Colonic mucosa (tissue), 4 donors: ENCODE measurements at places on chromosomes 5 and 9. TPM values are rescaled to one million over a fixed set of nuclear protein-coding genes. Genes with fewer than 3 reads are reported as not detected.

- no peaks in the 10 kb centered on the region for H3K4me1 ChIP-seq
- no peak overlapping the region for H3K4me3 ChIP-seq
- H3K36me3 ChIP-seq = no peaks in the 10 kb centered on the region
- no peak overlapping the region for H3K27ac ChIP-seq
- no peak for DNase-seq
Observed at GRCh38 chr5:37658440-37658839, 181.4 kb downstream of the GDNF start.

- DNase-seq = no peak
- H3K27me3 ChIP-seq = no peaks in the 10 kb centered on the region
- H3K4me1 ChIP-seq = no peaks in the 10 kb centered on the region
- no peak overlapping the region for H3K4me3 ChIP-seq
Observed at GRCh38 chr5:107067395-107067794, 603.3 kb downstream of the EFNA5 start.

DNA sequence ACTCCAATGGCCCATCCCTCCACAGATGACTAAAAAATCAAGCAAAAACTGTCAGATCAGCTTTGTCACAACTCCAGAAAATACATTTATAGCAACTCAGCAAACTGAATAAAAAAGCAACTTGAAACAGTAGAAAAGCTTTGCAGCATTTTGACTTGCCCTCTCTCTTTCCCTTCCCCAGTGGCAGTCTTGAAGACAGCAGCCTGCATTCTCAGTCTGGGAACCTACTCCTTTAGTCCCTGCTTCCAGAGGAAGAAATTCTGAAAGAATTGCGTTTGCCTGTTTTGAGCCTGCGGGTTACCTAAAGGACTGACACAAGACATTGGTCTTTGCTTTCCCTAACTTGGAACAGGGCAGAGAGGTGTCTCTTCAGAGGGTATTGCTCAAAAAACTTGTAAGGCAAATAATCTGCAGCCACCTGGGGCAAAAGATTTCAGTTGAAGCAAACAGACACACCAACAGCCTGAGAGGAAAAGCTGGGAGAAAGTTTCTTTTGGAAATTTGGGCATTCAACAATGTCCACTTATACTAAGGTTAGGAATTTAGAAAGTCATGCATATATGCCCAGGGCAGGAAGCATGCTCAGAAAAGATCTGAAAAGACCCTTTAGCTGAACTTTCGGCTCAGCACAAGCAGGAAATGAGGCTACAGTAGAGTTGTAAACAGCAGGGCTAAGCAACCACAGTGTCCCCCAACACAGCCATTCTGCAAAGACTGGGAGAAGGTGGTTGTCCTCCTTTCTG lies 15.2 kb upstream of the SLC35D2 start:
- H3K27ac ChIP-seq = peak overlapping the region; percentile 27
- no peaks in the 10 kb centered on the region for H3K36me3 ChIP-seq
- no peak overlapping the region for H3K4me3 ChIP-seq
- no peak for DNase-seq
- H3K4me1 ChIP-seq = no peaks in the 10 kb centered on the region
- H3K27me3 ChIP-seq = no peaks in the 10 kb centered on the region

DNA sequence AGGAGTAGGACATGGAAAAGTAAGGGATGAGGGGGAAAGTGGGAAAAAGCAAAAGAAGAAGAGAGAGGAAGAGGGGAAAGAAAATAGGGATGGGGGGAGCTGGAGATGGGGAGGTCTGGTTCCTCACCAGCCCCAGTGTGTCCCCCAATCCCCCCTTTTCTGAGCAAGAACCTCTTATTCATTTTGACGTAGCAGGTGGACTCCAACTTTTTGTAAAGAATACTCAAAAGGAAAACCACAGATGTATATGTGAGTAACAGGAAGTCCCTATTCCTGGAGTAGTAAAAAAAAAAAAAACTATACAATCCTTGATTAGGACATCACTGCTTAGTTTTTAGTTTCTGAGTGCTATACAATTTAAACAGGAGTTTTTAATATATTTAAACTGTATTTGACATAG lies 3.9 kb upstream of the CFAP95 start:
- H3K4me3 ChIP-seq = no peak overlapping the region
- H3K36me3 ChIP-seq = no peaks in the 10 kb centered on the region
- no peak overlapping the region for H3K27ac ChIP-seq
- no peak for DNase-seq
- no peaks in the 10 kb centered on the region for H3K27me3 ChIP-seq

DNA sequence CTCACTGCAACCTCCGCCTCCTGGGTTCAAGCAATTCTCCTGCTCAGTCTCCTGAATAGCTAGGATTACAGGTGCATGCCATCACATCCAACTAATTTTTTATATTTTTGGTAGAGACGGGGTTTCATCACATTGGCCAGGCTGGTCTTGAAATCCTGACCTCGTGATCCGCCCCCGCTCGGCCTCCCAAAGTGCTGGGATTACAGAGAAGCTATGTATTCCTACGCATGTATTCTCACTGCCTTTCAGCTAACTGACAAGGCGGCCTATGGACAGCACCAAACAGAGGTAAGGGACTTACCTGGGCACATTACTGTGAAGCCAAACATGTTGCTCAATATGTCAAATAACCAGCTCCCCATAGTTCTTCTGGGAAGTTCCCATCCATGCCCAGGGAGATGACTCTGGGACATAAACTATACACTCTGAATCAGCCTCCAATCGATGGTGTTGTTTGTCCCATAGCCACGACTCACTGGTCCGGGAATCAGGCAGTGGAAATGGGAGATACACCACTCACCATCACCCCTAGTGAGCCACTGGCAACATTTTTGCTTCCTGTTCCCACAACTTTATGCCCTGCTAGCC lies 114.6 kb downstream of the SYK start:
- H3K27me3 ChIP-seq = no peaks in the 10 kb centered on the region
- no peaks in the 10 kb centered on the region for H3K4me1 ChIP-seq
- no peaks in the 10 kb centered on the region for H3K36me3 ChIP-seq
- DNase-seq = no peak
- H3K4me3 ChIP-seq = no peak overlapping the region
- no peak overlapping the region for H3K27ac ChIP-seq

The IGFBPL1 gene
- 1.3 TPM for total RNA-seq

The FBXW2 gene
- total RNA-seq = 53.5 TPM
